ENCODE measurements at places on chromosomes 7 and 10.

DNA sequence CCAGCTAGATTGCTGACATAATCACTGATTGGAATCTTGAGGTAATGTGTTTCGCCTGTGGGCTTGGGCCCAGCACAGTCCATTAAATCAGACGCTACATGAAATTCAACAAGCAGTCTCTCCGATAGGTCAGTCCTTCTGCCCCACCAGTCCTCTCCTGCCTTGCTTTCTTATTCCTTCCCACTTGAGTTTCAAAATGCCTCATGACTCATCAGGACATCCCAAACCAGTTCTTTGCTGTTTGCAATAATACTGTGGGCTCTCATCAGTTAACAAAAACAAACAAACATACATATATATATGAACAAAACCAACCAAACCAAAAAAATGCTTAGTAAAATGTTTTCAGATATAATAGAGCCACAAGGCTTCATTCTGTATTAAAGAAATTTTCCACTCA, 599.0 kb downstream of the SORCS1 start:
- no peak for DNase-seq

DNA sequence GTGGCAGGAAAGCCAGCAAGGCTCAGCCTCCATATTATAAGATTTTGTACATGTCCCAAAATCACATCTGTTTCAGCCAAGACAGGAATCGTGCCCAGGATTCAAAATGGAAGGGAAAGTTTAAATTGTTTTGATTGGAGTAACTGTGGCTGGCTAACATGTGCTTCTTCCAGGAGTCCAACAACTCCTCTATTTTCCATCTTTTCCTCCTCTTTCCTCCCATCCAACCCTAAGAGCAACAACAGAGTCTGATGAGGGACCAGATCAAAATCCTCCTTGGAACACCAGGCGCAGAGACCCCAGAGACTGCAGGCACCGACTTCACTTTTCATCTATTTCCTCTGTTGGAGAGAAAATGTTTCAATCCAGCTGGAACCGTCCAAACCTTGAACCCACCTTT, 36.0 kb upstream of the SVIL start:
- DNase-seq, result no peak

GRCh38 chr10:43273997-43274396, 7.1 kb upstream of the RASGEF1A start:
- peak; percentile 27 for DNase-seq

DNA sequence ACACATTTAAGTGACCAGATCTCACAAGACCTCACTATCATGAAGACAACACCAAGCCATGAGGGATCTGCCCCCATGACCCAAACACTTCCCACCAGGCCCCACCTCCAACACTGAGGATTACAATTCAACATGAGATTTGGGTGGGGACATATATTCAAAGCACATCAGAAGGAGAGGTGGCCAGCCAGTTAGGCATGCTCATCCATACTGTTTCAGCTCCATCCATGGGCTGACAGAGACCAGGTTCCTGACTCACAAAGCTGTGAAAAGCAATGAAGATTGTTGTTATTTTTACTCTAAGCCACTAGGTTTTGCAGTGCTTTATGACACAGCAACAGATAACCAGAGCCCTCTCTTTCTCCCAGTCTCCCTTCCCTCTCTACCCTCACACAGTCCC, 36.0 kb downstream of the C10orf71 start:
- no peak for DNase-seq

DNA sequence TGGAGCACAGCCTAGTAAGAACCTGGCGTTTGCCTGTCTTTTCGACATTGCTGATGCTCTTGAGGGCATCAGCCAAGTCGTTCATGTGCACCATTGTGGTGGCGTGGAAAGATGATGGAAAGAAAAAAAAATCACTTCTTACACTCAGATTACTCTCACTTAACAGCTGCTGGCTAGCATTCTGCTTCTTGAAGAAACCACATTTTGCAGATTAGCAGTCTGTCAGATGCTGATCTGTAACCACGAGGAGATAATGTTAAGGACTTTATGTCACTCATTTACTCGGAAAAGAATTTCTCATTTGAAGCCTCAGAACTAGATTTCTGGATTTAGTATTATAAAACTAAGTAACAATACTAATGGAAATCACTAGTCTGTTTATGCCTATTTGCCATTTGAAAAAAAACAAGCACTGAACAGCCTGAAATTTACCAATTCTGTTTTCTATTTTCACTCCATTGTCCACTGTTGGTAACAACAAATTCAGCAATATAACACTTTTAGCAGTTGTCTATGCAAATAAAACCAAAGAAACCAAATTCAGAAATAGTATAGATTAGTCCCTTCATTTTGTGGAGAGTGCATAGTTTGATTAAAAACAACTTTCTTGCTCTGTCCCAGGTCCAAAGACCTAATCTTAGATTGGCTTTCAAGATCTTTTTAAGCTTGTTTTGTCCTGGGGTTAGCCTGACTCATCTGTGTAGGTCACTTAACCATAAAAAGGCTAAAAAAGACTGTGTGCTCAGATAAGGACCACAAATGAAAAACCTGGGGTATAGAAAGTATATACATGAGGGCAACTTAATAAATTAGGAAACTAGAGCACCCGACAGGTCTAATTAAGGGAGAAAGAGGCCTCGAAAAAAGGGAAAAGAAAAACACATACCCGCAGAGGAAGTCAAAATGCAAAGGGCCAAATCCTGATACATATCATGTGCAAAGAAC, 67.5 kb downstream of the NT5C2 start:
- DNase-seq, result no peak

DNA sequence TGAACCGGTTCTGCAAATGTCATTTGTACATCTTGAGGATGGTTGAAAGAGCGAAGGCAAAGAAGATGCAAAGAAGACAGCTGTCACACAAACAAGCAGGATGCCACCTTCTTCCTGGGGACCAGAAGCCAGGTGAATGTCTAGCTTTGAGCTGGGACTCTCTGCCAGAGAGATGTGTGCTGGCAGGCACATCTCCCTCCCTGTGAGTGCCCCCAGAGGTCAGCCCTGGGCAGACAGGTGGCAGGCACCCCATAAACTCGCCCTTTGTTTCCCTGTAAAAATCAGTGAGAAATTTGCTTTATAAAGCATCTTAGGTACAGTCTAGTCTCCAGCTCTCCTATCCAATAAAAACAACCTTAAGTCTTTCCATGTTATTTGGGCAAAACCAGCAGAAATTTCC, 2.6 kb upstream of the TCERG1L start:
- DNase-seq, result no peak

DNA sequence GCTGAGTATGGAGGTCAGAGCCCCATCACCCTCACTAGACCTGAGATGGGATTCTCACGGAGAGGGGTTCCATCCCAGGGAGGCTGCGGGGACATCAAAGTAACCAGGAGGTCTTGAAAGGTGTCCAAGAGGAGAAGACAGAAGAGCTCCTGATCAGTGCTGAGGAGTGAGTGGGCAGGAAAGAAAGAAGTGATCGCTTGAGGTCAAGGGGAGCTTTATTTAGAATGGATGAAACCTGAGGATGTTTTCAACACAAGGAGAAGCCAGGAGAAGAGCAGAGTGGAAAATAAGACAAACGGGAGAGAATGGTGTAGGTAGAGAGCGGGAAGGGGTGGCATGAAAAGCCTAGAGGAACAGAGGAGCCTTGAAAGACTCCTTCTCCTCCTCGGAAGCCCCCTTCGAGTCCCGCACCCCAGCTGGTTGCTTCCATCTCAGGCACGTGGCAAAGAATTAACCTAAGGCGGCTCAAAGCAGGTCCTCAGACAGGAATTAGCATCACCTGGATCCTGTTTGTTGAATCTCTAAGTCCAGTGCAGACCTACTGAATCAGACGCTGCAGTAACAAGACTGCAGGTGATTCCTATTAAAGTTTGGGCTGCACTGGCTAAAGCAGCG, 5.8 kb downstream of the SVIL start:
- no peak for DNase-seq

GRCh38 chr7:114647518-114647917, 232.9 kb downstream of the FOXP2 start:
- no peak for DNase-seq

DNA sequence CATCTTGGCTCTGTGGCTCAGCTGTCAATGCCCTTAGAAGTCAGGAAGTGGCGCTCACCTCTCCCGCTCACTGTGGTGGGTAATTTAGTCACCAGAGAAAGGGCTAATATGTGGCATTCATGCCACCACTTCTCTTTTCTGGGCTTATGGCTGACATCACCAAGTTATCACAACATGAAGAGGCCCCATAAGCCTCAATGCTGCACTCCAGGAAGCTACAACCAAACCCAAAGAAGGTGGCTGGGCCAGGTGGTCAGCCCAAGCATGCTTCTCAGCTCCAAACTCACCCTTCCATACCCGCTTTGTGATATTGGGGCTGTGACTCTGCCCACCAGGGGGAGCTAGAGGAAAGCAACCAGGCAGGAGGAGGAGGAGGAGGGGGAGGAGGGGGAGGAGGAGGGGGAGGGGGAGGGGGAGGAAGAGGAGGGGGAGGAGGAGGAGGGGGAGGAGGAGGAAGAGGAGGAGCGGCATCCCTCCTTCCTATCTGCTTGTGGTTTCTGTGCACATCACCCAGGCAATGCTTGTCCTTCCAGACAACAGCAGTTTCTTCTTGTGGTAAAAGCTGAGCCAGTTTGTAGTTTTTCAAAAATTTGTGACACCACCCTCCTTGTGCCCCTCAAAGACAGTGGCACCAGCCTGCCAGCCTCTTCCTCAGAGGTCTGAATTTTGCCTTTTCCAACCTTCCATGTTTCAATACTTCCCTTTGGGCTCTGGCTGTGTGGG, 42.1 kb downstream of the CYP26A1 start:
- peak; percentile 77 for DNase-seq

DNA sequence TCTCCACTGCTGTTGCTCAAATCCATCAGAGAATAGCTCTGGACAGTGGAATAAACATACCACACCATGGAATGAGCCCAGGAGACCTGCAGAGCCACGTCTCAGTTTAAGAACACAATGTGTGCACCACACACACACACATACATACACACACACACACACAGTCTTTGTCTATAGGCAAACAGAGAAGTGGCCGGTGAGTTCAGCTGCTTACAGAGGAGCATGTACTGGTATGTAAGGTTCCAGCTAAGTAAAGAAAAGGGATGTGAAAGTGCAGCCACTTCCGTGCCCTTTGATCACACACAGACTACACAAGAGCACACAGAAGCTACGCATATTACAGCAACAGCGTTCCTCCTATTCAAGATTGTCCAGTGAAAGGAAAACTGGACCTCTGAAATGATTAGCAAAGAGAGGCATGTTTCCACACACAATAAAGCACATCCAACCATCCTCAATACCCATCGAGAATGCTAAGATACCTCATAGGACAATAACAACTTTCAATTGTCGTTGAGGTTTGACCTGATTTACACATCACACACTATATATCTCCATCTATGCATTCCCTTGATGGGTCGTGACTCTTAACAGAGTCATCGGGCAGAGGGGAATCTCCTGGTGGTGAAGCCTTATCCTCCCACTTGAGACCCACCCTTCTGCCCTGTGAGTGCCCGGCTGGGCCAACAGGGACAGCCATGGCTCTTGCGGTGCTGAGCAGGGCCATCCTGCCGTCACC, 23.6 kb downstream of the SLC35B4 start:
- DNase-seq, result no peak

DNA sequence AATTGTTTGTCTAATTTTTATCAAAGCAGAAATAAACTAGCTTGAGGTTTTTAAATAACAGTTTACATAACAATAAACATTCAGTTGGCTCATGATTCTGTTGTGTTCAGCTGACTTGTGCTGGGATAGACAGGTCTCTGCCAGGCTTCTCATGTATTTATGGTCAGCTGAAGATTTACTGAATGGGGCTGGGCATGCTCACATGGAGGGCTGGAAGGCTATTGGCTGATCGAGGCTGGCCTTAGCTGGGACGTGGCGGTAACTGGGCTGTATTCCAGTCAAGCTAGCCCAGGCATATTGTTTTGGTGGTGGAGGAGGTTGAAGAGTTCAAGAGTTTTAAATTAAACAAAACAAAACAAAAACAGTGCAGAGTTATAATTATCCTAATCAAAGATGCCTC, 251.0 kb upstream of the MTPN start:
- no peak for DNase-seq

GRCh38 chr10:31650010-31650409, 278.6 kb downstream of the ARHGAP12 start:
- DNase-seq, result no peak

- DNase-seq, result no peak
Measured at GRCh38 chr10:120917521-120918250, 66.5 kb downstream of the WDR11 start.

- DNase-seq, result no peak
Measured at GRCh38 chr10:117464176-117464575, 78.4 kb upstream of the EMX2 start.

GRCh38 chr7:142455392-142455791, 197.5 kb upstream of the PRSS58 start:
- no peak for DNase-seq

Data from ecto neural progenitor cell (in vitro differentiated cells).